ENCODE measurements at places on chromosomes 2 and 18.
A peak's percentile ranks its signal among the peaks of the same experiment; 100 is the strongest.

DNA sequence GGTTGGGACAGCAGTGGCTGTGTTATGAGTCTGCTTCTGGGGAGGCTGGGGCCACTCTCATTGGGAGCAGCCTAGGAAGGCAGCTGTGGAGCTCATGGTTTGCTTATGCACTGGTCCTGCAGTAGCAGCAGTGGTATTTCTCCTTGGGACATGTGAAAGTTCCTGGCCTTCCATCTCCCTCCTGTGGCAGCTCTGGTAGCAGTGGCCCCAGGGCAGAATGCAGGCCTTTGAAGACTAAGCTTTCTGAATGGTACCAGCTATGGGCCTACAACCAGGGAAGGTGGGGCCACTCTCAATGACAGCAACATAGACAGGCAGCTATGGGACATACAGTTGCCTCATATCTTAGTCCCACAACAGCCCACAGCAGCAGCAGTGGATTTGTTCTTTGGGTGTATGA, 117.3 kb upstream of the VWC2L start:
- no peak for DNase-seq

GRCh38 chr2:218397820-218398436, 1.7 kb upstream of the CTDSP1 start:
- no peak for DNase-seq

- no peak for DNase-seq
These were observed 555.5 kb downstream of the ARHGAP15 start for GRCh38 chr2:143684551-143685320.

DNA sequence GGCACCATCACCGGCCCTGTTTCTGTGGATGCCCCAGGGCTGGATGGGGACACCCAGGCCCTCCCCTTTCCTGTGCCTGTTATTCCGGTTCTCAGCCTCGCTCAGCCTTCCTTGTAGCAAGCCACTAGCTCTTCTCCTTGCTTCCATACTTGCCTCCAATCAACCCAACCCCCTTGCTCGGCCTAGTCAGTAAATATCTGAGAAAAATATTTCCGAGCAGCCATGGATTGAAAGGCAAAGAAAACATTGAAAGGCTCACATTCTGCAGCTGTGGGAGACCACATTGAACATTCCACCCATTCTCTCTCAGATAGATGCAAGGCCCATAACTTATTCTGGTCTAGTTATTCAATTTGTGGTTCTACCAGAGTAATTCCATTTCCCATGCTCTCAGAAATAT, 114.9 kb downstream of the SPP2 start:
- DNase-seq, result no peak

DNA sequence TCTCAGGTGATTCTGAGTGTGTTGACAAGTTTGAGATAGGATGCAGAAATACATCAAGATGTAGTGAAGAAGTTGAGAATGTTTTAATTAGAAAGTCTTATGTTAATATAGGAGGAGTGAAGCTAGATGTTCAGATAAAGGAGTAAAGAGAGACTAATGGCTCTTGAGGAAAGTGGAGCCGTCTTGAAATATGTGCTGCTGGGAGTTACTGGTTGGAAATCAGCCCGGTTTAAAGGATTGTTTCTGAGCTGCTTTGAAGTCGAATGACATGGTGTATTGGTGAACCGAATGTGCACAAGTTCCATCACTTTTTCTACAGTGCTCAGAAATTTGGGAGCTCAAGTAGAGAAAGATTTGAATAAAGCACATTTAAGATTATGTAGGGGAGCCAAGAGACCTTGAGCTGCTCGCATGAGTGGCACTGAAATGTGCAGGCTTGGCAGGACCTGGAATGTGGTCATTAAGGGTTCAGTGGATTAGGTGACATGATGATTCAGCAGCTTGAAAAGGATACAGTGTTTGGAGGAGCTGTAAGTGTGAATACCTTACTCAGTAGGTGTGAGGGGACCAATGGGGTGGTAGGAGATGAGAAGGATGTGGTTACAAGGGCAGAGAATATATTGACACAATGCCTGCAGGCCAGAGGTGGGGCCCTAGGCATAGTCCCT, 68.6 kb downstream of the CAB39 start:
- no peak for DNase-seq

- no peak for DNase-seq
These were observed 8.0 kb upstream of the ADCY3 start for GRCh38 chr2:24928036-24928435.

DNA sequence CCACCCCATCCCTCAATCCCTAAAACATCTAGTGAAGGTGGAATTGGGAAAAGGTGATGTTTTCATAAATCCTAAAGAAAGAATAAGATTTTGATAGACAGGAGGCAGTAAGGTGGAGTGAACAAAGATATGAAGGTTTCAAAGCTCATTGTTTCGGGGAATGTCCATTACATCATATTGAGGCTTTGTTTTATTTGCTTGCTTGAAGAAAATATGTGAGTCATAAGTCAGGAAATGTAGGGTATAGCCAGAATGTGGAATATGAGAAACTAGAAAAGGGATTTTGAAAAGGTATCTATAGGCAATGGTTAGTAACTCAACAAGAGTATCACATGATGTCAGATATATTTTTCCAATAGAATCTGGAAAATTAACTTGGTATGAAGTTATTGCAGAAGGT, 1178.5 kb upstream of the ACVR2A start:
- DNase-seq, result no peak

DNA sequence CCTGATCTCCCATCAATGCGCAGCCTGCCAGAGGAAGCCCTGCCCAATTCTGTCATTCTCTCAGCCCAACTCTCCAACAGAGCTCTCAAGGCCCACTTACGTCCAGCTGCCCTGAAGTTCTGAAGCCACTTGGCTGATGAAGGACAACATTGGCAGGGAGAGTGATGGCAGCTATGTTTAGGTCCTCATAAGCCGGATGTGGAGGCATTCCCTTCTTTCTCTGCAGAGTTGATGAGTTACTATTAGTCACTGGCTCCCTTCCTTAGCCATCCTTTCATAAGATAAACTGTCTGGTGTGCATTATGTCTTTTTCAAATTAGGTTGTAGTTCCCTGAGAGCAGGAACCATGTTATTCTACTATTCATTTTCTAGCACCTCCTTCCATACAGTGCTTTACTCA, 22.5 kb upstream of the TACR1 start:
- DNase-seq, result no peak

DNA sequence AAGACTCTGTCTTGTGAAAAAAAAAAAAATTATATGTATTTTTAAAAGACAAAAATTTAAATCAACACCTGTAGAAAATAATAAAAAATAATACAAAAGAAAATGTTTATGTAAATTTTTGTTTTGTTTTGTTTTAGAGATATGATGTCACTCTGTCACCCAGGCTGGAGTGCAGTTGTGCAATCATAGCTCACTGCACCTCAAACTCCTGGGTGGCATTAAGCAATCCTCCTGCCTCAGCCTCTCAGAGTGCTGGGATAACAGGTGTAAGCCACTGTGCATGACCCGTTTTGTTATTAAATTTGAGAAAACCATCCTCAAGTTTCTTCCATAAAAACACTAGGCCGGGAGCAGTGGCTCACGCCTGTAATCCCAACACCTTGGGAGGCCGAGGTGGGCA, 56.2 kb upstream of the B3GNT7 start:
- DNase-seq, result no peak

DNA sequence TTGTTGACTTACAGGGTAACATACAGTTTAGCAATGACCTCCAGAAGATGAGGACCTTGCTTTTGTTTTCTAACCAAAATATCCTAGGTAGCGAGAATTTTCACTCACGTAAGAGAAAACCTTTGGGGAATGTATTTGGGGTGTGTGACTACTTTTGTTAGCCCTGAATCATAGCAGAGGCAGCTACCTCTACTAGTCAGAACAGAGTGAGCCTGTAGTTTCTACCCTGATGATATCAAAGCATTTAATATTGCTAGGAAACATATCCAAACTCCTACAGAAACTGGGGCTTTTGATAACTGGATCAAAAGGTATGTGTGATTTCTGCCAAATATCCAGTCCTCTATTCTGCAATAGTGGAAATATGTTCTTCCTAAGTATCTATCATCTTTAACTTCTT, 462.6 kb upstream of the ZEB2 start:
- no peak for DNase-seq

DNA sequence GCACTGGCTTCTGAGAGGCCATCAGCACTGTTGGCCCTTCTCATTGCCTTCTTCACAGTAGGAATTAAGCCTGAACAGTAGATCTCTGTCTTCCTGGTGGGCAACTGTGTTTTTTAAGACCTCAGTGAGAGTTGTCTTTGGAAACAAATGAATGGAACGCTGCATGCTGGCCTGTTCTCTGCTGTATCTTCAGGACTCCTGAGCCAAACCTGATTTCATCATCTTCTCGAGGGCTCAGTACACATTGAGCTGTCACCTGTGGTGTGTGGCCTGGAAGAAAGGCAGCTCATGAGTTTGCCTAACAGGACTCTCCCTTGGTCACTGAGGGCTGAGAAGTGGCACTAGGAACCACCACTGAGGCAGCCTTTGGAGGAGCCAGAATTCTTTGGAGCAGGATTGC, 39.7 kb downstream of the SH3RF3 start:
- no peak for DNase-seq

DNA sequence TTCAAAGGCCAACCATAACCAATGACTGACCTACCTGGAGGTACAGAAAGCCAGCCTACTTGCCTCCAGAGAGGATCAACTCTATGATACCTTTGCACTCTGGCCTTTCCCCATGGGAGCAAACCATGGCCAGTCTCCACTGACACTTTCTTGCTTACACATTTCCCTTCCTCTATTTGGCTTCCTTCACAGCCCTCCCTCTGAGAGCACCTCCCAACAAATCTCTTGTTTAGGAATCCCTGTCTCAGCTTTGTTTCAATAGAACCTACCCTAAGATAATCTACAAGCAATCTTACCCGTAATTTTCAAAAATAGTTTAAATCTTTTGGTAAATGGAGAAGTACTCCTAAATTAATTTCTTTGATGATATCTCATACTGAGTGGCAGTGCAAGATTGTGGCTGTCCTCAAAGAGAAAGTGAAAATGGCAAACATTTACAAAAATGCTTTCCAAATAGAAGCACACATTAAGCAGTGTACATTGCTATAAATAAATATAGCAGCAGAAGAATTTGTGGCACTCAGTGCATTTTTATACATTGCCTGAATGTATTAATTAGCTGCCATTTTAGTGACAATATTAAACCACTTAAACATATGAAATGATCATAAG, 140.6 kb downstream of the CCDC148 start:
- no peak for DNase-seq

DNA sequence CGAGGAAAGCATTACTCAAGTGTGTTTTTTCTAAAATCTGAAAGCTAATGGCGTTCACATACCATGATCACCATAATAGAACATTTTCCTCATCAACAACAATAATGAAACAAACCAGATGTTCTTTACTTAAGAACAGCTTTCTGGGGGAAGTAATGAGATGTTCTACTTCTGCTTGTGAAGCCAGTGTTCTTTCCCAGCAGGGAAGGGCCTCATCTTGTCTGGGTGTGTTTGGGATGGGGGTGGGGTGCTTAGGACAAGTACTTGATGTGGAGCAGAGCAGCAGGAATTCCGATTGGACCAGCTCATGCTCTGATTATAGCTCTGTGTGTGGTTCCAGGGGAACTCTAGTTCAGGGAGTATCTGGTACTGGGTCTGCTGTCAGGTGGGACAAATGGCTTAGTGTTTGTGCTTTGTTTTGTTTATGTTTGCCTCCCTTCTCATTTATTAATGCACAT, 163.0 kb upstream of the NOSTRIN start:
- no peak for DNase-seq

- DNase-seq, result no peak
These were observed 225.0 kb downstream of the CYP26B1 start for GRCh38 chr2:71922499-71923142.

DNA sequence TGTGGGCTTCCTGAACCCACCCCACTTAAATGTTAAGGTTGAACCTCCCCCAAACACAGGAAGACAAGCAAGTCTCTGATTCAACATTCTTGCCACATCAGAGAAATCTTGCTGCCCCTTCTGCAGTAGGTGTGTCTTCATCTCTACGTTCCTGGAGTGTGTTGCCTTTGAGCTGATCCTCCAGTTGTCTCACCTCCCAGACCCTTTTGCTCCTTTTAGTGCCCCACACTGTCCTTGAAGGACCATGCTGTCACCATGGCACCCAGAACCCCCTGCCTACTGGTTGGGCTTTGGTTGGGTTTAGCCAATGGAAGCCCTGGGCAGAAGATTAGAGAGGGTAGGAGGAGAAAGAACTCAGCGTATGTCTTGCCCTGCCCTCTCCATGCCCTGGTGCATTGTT, 10.7 kb downstream of the CAB39 start:
- DNase-seq, result peak; percentile 21

DNA sequence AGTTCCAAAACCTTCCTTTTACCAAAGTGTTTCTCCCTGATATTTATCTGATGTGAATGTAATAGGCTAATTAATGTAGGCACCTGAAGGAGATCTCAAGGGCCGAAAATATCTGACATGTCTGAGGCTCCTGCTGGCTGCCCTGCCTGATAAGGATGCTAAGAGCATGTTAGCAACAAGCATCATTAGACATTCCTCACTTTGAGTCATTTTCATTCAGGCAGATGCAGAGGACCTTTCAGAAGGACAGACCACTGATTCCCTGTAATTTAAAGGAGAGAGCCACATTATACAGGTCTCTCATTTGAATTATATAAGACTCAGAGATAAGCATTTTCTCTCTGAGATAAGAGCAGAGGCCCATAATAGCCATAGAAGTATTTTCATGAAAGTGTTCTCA, 222.4 kb upstream of the NCKAP5 start:
- no peak for DNase-seq

DNA sequence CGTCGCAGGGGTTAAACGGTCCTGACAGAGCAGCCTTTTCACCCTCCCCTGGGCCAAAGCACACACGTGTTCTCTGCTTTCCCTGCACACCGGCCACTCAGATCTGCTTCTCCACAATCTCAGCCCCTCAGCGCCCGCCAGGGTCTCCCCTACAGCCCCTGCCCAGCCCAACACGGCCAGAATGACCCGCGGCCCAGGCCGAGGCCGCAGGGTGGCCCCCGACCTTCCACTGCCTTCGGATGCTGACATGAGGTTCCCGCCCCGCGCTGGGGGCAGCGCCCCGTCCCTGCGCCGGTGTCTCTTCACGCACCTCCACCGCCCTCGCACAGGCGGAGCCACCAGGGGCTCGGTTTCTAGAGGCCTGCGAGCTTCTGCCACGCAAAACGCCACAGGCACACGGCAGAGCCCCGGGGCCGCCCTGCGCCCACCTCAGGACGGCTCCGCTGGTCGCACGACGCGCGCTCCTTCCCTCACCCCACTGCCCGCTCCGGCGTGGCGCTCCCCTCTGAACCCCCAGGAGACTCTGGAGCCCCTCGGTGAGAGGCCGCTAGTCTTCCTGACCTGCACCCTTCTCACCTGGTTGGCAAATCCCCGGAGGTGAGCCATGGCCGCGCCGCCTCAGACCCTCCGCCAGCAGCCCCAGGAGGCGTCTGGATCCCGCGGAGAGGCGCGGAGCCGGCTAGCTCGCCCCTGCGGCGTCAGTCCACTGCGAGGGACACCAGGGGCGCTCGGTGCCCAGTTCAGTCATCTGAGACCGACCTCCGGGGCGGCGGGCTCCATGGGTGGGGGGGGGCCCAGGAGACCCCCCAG, 749 bp downstream of the STK25 start:
- DNase-seq, result peak; percentile 6

- DNase-seq, result no peak
These were observed 97.8 kb downstream of the EPC2 start for GRCh38 chr2:148742373-148742772.

GRCh38 chr2:162265666-162266459, 22.6 kb upstream of the FAP start:
- no peak for DNase-seq
